DMS79 (cell line): ENCODE measurements at places on chromosomes 2 and 18.

DNA sequence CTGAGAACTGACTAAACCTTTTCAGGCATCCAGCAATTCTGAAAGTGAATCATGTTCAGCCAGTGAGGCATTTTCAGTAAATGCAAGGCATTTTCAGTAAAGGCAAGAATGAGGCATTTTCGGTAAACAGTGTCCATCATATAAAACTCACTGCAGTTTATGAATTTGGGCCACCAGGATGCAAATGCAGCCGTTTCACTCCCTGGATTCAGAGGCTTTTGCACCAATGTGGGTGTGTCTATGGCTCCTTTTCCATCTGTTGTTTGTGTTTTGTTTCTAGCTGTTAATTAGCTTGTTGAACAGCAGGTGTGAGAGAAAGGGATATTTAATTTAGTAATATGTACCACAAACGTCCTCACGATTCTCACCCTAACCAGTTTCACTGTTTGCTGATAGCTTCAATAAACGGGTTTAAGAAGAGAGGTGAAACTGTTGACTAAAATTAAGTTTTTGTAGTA, 116.3 kb upstream of the PGAP1 start:
- DNase-seq: no peak

DNA sequence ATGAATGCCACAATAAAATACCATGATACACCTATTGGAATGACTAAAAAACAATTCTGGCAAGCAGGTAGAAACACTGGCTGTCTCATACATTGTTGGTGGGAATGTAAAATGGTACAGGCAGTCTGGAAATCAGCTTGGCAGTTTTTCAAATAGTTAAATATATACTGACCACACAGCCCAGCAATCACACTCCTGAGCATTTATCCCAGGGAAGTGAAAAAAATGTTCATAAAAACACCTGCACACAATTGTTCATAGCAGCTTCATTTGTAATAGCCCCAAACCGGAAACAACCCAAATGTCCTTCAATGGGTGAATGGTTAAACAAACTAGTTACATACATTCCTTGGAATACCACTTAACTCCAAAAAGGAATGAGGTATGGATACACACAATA, 137.2 kb downstream of the TFCP2L1 start:
- DNase-seq: no peak

DNA sequence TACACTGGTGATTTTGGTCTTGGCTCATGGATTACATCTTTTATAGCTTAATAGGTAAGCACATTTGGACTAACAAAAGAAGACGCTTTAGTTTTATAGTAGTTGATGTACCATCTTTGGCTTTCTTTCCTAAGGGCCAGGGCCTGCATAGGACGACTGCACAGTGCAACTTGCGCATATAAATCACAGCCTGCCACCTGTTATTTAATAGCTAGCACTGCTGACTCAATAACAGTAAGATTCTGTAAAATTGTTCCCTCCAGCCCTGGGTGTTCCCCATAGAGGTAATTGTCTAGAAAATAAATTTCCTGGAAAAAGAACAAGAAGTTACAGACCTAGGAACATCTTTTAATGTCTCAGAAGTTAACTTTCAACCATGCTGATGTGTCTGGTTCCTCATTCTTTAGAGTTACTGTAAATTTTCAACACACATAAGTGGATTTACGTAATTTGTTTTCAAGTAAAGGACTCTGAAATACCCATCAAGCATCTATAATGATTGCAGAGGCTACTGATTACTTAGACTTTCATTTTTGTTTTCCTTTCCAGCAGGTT, 594.2 kb upstream of the NXPH2 start:
- no peak for DNase-seq

GRCh38 chr2:4404363-4404762, 701.0 kb downstream of the DCDC2C start:
- DNase-seq: no peak

- no peak for DNase-seq
These were observed 221.0 kb downstream of the SLC8A1 start for GRCh38 chr2:40230707-40231432.

DNA sequence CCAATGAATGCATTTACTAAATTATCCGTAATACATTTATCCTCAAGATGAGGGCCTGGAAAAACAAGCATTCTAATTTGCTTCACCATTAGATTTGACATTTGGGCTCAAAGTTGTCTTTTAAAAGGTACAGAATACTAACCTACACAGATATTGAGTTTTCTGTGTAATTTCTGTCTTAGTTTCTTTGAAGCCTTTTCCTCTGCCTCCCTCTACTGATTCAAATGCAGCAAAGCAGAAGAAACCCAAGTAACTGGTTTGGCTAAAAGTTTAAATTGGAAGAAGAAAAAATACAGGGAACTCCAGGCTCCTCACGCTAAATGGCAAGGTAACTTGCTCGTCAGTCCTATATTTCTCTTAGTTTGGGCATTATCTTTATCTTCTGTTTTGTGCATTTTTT, 53.3 kb upstream of the SLC5A7 start:
- no peak for DNase-seq
